ENCODE measurements at places on chromosomes 4 and X. TPM values are rescaled to one million over a fixed set of nuclear protein-coding genes. Genes with fewer than 3 reads are reported as not detected.

- H3K4me1 ChIP-seq, result no peaks in the 10 kb centered on the region
- DNase-seq, result no peak
- no peak overlapping the region for H3K4me3 ChIP-seq
Observed at GRCh38 chr4:101145021-101145420, 202.3 kb downstream of the PPP3CA start.

- H3K27me3 ChIP-seq, result no peaks in the 10 kb centered on the region
- no peak overlapping the region for H3K27ac ChIP-seq
- DNase-seq, result no peak
- no peaks in the 10 kb centered on the region for H3K36me3 ChIP-seq
- H3K4me3 ChIP-seq, result no peak overlapping the region
Observed at GRCh38 chr4:136599890-136600289, 932.4 kb downstream of the PCDH18 start.

GRCh38 chrX:44596277-44596676, 53.6 kb upstream of the FUNDC1 start:
- no peaks in the 10 kb centered on the region for H3K36me3 ChIP-seq
- H3K4me1 ChIP-seq, result no peaks in the 10 kb centered on the region
- no peak overlapping the region for H3K27ac ChIP-seq
- no peak overlapping the region for H3K4me3 ChIP-seq
- H3K27me3 ChIP-seq, result no peaks in the 10 kb centered on the region

DNA sequence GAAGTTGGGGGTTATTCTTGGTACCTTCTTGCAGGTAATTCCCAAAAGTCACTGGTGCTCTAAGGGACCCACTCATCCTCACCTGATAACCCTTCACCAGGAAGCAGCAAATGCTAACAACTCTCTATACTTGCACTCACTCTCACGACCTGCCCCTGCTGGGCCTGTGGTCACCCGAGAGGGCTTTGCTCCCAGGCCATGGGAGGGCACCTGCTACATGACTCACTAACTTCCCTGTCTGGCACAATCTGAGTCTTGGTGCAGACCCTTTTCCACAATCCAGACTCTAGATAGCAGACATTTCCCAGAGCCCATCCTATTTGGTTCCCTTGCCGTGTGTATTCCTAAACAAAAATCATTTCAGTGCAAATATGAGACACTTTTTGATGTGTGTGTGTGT, 403.8 kb upstream of the FAT1 start:
- H3K4me1 ChIP-seq, result peaks cover 4% of the 10 kb centered on the region
- no peaks in the 10 kb centered on the region for H3K36me3 ChIP-seq
- H3K27ac ChIP-seq, result no peak overlapping the region
- H3K27me3 ChIP-seq, result no peaks in the 10 kb centered on the region

SLC49A3 gene
- 8.2 TPM for total RNA-seq

AKAP14 gene
- 7.9 TPM for total RNA-seq

SPANXN4 gene
- total RNA-seq, result not detected
